ENCODE measurements at places on chromosomes 7 and 10.

DNA sequence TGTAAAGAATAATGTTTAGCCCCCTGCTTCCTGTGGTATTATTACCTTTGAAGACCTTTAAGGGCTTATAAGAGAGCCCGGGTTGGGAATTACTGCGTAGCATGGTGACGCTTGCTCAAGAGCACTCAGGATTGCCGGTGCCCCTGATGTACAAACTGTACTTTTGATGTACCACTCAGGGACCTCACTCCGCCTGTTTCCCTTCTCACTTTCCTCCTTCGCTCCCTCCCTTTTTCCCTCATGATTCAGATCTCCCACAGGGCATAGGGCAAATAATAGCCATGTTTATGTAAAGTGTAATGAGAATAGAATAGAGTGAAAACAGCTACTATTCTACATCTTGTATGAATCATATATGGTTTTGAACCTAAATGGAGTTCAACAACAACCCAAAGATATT, 77.8 kb upstream of the PDCD4 start:
- DNase-seq: no peak

- no peak for DNase-seq
Measured at GRCh38 chr7:135748770-135749169, at the start of gene FAM180A. Gene FAM180A (minus strand): TSS chr7:135748813. CDS start chr7:135748580, 233 bp downstream.

DNA sequence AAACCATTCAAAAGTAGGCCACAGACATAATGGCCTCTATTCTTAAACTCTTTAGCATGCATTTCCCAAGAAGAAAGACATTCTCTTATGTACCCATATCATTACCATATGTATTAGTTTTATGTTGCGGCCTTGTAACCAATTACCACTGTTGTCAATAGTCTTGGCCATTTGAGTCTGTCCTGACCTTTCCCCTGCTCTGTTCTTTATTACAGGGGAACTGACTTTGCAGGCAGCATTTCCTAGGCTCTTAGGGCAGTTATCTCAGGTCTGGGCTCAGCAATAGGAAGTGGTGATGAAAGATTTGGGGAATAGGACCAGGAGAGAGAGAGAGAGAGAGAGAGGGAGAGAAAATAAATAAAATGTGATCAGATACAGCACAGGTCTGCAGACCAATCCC, 194.5 kb upstream of the LRGUK start:
- no peak for DNase-seq

DNA sequence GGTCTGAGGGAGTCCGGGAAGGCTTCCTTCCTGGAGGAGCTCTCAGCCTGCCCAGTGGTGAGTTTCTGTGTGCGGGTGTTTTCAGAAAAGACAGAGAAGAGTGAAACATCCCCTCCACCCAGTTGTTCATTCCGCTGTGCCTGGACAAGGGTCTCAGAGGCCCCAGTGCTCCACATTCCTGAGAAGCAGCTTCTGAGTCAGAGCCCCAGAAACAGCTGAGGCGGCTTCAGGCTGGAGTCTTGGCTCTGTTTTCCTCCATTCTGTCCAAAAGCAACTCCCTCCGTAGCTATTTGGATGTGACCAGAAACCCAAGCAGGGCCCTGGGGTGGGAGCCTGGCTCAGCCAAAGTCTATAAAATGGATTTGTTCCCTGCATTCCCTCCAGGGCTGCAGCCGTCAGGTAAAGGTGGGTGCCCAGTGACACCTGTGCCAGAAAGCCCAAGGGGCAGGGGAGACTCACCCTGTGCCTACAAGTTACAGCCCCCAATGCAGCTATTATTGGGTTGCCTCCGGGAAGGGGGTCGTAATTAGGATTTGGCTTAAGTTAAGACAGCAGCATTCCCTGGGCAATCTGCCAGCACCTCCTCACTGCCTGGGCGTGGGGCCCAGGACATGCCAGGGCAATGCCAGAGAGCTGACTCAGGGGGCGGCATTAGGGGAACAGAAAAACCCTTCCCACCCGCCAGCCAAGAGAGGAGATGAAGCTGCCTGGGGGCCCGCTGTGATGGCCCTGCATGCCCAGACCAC, 13.1 kb upstream of the CAMK2G start:
- no peak for DNase-seq

- DNase-seq: no peak
Measured at GRCh38 chr10:123854498-123854897, 37.1 kb downstream of the CPXM2 start.

GRCh38 chr7:100171840-100172239, 3.4 kb upstream of the GAL3ST4 start:
- DNase-seq: no peak

GRCh38 chr10:77524281-77524711, 113.3 kb downstream of the KCNMA1 start:
- no peak for DNase-seq

DNA sequence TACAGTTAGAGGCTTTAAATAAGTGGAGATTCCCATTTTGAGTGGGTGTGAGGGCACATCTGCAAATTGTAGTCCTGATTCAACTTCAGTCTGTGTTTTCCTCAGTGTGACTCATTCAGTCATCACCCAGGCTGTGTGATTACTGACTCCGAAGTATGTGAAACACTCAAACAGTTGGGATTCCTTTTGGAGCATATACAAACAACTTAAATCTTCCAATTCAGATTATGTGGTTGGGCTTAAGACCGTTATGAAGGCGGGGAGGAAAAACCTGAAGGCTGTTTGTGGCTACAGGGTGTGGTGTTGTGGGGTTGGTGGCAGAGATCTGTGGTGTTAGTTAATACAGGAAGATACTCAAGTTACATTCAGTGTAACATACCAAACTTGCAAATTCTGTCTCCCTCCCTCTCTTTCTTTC, 259.7 kb upstream of the FERD3L start:
- DNase-seq: no peak

- no peak for DNase-seq
Measured at GRCh38 chr7:121753944-121754343, 119.0 kb upstream of the PTPRZ1 start.

DNA sequence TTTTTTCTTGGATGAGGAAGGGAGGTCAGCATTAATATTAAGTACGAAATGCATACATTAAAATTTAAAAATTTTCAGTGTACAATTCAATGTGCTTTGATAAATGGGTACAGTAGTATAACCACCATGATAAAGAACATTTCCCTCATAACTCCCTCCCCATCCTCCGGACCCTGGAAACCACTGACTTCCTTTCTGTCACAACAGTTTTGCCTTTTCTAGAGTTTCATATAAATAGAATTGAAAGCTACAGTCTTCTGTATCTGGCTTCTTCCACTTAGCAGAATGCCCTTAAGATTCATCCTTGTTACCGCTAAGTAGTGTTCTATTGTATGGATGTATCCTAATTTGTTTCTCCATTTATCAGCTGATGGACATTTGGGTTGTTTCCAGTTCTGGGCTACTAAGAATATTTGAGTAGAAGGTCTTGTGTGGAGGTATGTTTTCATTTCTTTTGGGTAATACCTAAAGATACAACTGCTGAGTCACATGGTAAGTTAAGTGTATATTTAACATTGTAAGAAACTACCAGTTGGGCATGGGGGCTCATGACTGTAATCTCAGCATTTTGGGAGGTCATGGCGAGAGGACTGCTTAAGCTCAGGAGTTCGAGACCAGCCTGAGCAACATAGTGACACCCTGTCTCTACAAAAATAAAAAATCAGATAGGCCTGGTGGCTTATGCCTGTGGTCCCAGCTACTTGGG, 30.8 kb downstream of the ABI1 start:
- no peak for DNase-seq

DNA sequence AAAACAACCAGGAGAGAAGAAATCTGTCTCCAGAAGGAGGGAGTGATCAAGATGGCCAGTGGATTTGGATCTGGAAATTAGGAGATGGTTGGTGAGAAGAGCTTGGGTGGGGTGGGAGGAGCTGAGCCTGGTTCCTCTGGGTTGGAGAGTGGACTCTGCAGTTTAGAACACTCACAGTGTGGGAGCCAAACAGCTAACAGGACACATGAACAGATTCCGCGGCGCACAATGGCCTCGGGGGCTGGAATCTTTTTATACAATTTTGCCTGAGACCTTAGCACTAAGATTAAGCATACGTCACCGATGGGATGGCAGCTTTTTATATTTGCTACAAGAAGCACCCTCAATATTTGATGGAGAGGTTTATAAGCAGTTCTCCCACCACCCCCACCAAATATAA, 2.9 kb downstream of the ECHDC3 start:
- DNase-seq: no peak

- no peak for DNase-seq
Measured at GRCh38 chr7:87598234-87599009, 2.3 kb downstream of the ABCB1 start.

GRCh38 chr10:4658777-4659176, 167.2 kb upstream of the AKR1E2 start:
- DNase-seq: no peak

DNA sequence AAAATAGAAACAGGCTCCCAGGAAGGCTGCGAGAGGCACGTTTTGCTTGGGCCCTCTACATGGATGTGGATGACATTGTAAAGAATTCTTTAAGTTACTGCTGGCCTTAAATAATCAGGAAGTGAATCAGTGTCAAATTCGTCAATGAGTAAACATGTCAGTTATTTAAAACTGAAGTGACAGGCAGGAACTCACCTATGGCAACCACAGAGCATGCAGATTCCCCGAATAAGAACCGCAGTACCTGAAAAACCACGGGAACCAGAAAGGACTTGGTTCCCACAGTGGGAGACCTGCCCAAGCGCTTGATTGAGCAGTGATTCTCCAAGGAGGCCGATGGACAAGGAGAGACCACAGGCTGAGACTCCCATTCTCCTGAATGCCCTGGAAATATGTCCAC, 351.2 kb upstream of the AKR1E2 start:
- DNase-seq: no peak

DNA sequence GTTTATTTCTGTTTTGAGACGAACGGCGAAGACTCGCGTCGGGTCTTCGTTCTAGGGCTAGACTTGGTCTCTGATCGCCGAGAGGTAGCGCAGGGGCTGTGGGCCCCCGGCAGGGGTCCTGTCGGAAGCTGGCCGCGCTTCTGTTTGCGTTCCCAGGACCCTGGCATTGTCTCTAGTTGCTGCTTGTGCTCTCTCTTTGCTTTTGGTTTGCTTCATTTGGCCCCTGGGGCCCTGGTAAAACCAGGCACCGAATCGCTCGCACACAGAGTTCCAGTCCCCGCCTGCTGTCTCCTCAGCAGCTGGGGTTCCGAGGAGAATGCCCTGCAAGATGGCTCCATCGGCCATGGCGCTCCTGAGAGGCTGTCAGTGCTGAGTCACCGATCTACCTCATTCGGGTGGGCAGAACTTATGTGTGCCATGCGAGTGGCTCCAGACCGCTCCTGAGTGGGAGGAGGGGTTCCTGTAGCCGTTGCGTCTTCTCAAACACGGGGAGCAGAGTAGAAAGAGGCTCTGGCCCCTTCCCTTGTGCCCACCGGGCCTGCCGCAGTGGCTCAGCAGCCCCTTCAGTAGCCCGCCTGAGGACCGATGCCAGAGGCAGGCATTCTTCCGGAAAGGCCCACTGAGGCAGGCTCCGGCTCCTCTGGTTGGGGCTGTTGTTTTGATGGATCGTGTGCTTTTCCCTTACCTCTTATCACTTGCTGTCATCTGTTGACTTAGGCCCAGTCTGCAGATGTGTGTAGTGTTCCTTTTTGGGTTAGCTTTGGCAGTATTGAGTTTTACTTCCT, 826 bp downstream of the CHPF2 start:
- DNase-seq: peak; percentile 67

All from CD4-positive, alpha-beta T cell treated with Interleukin-21 for 1 hour (primary cell).